HS-27A (cell line): ENCODE measurements at places on chromosomes 5 and 9.

DNA sequence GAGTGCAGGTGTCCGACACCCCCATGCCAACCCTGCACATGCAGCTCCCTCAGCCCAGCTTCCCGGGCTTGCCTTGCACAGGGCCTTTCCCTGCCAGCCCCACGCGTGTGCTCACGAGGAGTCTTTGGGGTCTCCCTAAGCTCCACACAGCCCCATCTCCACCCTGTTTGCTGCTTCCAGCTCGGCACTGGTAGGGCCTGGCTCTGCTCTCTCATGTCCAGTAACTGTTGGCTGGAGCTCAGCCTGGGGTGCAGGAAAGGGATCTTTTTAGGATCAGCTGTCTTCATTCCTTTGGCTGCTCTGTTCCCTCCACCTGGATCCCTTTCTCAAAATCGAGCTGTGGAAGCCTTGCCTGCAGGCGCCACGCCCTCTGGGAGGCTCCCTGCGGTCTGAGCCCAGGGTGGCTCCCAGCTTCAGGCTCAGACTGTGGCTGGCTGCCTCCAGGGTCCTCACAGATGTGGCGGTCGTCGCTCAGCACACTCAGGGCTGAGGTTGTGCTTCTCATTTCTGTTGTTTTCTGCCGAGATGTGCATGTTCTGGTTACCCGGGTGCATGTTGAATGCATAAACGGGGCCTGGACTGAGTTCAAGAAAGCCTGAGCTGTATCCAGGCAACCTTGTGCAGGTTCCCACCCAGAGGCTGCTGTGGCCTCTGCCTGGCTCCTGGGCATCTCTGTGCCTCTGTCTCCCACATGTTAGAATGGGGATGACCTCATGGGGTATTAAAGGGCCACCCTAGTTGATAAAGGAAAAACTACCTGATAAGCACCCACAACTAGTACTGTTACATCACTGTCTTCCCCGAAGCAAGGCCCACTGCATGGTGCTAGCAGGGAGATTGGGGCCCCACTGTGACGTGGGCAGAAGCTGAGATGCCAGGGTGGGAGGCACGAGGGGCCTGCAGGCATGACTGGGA lies 4.3 kb downstream of the CACNA1B start:
- DNase-seq: no peak

- no peak for DNase-seq
Observed at GRCh38 chr5:103532086-103532734, 30.4 kb downstream of the NUDT12 start.

GRCh38 chr9:117247266-117247665 lies 167.6 kb downstream of the ASTN2 start:
- no peak for DNase-seq

GRCh38 chr9:26129217-26129616 lies 451.0 kb upstream of the TUSC1 start:
- DNase-seq: no peak

- no peak for DNase-seq
Observed at GRCh38 chr5:31469886-31470285, 62.0 kb downstream of the DROSHA start.

DNA sequence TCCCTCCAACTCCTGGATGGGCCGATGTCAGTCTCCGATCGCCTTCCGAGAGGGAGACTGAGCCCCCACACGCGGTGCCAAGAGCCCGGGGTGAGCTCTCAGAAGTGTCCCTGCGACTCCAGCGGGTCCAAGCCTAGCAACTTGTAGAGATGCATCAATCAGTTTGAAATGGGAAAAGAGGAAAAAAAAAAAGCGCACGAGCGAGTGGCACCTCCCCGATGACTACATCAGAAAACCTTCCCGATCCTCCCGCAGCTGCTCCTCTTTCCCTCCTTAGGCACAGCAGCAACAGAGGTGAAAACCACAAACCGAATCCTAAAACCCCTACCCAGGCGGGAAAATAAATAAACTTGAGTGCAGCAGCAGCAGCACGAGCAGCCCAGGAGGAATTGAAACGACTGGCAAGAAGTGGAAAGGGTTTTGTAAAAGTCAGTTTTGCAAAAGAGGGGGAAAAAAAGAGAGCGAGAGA lies 1.0 kb upstream of the EFNA5 start:
- DNase-seq: no peak

DNA sequence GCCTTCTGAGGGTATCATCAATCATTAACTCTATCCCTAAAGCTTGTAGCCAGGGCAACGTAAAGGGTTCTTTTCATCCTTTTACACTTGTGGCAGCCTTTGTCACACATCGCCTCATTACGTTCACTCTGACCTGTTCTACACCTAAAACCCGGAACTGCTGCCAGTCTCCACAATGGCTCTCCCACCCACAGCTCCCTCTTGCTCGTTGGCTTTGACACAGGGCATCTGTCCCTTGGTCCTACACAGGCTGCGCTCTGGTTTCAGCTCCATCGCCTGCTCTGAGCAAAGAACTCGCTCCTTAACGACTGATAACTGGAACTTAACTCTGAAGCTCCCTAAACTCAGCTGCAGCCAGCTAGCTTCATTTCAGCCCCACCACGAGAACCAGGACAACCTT lies 112.8 kb upstream of the CTNND2 start:
- DNase-seq: no peak

DNA sequence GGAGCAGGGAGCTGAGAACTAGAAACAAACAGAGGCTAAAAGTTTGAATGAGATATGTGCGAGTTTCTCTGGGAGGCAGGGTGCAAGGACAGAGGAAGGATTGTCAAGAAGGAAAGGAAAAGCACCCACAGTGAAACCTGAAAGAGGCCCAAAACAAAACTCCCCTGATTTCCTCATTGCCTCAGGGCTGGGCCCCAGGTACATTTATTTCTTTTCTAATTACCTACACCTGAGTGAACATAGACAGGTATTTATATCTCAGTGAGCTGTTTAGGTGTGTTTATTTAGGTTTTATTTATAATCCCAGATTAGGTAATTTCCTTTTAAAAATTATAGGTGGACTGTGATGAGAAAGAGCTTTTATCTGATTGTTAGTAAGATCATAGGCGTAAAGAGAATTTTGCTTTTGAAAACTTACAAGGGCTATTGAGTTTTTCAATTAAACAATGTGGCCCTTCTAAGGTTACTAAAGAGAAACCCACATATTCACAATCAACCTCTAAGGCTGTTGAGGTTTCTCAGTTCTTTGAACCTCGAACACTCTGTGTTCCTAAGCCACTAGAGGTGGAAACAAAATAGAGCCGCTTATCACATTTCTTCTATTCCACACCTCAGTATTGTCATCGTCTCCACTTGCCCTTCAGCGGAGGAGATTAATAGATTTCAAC lies 344.8 kb downstream of the ZNF608 start:
- DNase-seq: no peak

DNA sequence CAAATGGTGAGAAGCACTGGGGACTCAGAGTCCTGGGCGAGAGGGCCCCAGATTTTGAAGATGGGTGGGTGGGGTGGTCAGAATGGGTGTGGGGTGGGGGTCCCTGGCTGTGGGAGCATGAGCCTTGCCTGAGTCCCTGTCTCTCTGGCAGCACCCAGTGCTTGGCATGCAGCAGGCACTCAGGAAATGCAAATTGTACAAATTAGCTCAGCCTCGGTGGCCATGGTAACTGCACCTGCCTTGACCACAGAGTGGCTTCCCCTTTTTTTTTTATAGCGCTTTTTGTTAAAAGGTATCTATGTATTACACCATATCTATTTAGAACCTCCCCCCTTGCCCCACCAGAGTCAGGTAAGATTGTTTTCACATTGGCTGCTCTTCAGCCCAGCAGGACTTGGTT lies 19.2 kb upstream of the PITX1 start:
- no peak for DNase-seq

- DNase-seq: no peak
Observed at GRCh38 chr5:84430863-84431663, 46.4 kb upstream of the EDIL3 start.

DNA sequence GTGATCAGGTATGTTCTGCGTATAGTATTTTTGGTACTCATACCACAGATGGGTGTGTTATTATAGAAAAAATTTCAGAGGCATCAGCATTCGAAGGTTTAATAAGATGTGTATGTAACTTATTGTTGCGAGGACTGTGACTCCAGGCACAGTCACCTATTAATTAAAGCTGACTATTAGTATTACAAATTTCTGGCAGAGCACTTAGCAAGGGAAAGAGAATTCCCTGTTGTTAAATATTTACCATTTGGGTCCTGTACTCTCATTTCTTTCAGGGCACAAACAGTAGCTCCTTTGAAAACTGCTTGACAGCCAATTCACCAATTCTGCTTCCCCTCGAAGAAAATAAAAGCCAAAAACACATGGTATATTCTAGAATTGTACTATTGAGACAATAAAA lies 653.8 kb downstream of the ELAVL2 start:
- DNase-seq: no peak

GRCh38 chr9:22138956-22139660 lies 130.0 kb upstream of the CDKN2B start:
- DNase-seq: no peak

- no peak for DNase-seq
Observed at GRCh38 chr5:21826884-21827283, 1026.3 kb downstream of the CDH12 start.

- DNase-seq: no peak
Observed at GRCh38 chr5:135648116-135648515, 69.3 kb upstream of the CXCL14 start.
